Activated T-helper 2 cell treated with anti-CD3 and anti-CD28 coated beads, Interferon-gamma antibody, Interleukin-2, Interleukin-4, amounts not matched to agents 10 μg/mL and 5 μg/mL and 100 μg/mL, durations not matched to agents 14 hours and 24 hours and 36 hours (primary cell): ENCODE measurements at places on chromosomes 3 and 15. TPM values are rescaled to one million over a fixed set of nuclear protein-coding genes. Genes with fewer than 3 reads are reported as not detected.

The EIF4A2 gene
- total RNA-seq: 445 and 450 TPM in 2 replicates

The FYCO1 gene
- total RNA-seq: 19.6 and 20.2 TPM in 2 replicates

The GAP43 gene
- not detected in 2 replicates for total RNA-seq

The PLSCR4 gene
- total RNA-seq: not detected in 2 replicates

- DNase-seq: no peak
These were observed 42.8 kb downstream of the CDCP1 start for GRCh38 chr3:45103334-45103733.

DNA sequence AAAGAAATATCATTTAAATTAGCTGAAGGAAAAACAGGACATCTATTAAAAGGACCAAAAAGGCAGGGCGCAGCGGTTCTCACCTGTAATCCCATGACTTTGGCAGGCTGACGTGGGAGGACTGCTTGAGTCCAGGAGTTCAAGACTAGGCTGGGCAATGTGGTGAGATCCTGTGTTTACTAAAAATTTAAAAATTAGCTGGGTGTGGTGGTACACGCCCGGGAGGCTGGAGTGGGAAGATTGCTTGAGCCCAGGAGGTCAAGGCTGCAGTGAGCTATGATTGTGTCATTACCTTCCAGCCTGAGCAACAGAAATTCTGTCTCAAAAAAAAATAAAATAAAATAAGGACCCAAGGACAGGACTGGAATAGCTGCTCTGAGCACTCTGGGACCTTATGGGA lies 16.2 kb upstream of the HERC1 start:
- DNase-seq: no peak

- no peak for DNase-seq
These were observed 50.9 kb upstream of the NPHP3 start for GRCh38 chr3:132773071-132773619.

DNA sequence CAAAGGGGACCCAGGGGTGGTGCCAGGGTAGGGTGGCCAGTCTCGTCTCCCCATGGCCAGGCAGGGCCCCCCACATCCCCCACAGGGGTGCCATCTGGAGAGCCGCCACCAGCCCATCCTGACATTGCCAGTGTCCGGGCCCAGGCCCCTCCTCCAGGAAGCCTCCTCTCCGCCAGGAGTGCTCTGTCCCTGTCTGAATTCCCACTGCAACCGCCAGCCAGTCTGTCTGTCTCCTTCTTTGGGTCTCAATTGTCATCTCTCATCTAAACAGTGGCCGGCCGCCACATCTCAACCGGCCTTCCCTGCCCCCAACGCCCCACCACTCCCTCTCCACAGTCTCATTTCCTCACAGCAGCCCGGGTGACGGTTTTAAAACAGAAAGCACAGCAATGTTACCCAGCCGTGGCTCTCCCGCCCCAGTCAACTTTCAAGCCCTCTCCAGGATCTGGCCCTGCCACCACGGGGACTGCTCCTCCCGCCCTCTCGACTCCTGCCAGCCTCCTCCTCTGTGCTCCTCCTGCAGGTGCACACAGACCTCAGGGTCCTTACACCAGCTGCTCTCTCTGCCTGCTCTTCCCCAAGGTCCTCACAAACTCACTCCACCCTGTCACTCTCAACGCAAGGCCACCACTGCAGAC lies 57.0 kb downstream of the IQSEC1 start:
- DNase-seq: peak; percentile 62

DNA sequence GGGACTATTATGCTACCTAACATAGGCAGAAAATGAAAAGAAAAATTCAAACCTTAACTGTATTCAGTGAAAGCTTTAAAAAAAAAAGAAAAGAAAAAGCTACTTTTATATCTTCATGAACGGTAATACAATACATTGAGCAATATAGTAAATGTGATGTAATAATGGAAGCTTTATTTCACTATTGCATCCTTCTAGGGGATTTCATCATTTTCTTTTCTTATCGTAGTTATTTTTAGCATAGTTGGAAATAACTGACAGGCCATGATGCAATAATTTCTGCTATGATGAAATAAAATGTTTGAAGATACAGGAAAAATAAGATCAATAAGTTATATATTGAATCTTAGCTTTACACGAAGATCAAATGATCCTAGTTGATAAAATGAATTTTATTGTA lies 40.3 kb upstream of the ZCWPW2 start:
- no peak for DNase-seq

DNA sequence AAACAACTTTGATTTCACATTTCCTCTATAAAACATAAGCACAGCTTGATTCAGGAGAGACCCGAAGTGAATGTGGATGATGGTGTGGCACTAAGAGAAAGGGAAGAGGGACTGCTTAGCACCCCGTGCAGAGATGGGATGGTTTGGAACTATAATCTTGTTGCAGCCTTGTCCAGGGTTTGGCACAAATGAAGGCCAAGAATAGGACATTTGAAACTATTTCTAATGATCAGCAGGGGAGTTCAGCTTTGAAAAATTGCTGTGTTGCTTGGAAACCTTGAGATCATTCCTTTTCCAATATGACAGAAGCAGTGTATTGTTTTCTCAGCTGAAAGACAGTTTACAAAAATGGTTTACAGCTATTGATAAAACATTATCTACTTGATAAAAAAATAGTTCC lies 49.7 kb downstream of the ASB7 start:
- no peak for DNase-seq

DNA sequence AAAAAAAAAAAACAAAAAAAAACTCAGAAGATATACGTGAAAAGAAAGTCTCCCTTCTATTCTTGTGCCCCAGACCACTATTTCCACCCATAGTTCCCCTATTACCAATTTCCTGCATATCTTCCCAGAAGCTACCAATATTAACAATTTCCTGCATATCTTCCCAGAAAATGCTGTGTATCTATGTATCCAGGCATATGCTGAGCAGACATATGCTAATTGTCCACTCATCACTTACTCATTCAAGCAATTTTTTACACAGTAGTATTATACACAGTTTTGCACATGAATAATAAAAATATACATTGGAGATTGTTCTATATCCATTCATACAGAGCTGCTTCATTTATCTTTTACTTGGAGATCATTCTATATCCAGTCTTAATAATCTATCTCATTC lies 12.6 kb upstream of the SLMAP start:
- no peak for DNase-seq

- DNase-seq: no peak
These were observed 5.2 kb downstream of the CEP97 start for GRCh38 chr3:101729586-101729985.

- DNase-seq: no peak
These were observed 64.7 kb upstream of the ACAD9 start for GRCh38 chr3:128814519-128815317.

- no peak for DNase-seq
These were observed 30.8 kb downstream of the IGDCC3 start for GRCh38 chr15:65346856-65347598.

GRCh38 chr3:176293276-176293675 lies 904.0 kb downstream of the TBL1XR1 start:
- no peak for DNase-seq

- no peak for DNase-seq
These were observed 148.2 kb downstream of the BBX start for GRCh38 chr3:107670986-107671385.
